Stimulated activated CD4-positive, alpha-beta T cell treated with anti-CD3 and anti-CD28 coated beads, Interleukin-15, amount 100 ng/mL, for 24 hours (primary cell): ENCODE measurements at places on chromosomes 3 and 15.
A peak's percentile ranks its signal among the peaks of the same experiment; 100 is the strongest.

- DNase-seq, result no peak
These were observed 1.7 kb upstream of the NME9 start for GRCh38 chr3:138331143-138331894.

- DNase-seq, result no peak
These were observed 31.4 kb downstream of the RAF1 start for GRCh38 chr3:12632523-12632922.

- DNase-seq, result no peak
These were observed 171.9 kb downstream of the FAM43A start for GRCh38 chr3:194857469-194858113.

GRCh38 chr3:64454179-64454578, 228.9 kb upstream of the PRICKLE2 start:
- no peak for DNase-seq

GRCh38 chr15:67945951-67946700, 106.3 kb upstream of the RNU6-1 start:
- DNase-seq, result no peak

DNA sequence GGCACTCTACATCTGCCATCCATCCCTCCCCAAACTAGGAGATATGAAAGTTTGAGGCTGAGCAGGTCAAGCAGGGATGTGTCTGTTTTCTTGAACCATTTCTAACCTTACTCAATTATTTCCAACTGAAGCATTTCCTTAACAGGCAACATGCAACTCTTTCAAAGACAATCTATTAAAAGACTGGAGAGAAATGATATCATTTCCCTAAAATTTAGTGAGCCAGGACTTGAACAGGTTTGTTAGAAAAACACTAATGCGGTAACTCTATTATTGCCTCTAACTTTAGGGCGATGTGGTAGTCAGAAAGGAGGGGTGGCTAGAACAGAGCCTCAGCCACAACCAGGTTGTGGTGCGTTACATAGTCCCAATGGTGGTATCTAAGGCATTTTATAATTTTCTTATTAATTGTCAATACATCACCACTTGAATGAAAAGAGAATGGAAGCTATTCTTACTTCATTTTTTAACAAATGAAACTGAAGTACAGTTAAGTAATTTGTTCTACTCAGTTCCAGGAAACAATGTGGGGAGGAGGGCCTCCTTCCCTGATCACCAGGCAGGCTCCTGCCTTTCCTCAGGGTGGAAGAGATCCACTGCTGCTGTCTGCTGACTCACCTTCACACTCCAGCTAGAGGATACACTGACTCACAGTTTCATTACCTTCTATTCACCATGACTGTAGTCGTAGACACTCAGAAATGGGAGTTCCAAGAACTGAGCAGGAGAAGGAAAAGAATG, 22.8 kb downstream of the MYO1E start:
- DNase-seq, result peak; percentile 53

GRCh38 chr3:3154879-3155610, 24.4 kb downstream of the CRBN start:
- no peak for DNase-seq

DNA sequence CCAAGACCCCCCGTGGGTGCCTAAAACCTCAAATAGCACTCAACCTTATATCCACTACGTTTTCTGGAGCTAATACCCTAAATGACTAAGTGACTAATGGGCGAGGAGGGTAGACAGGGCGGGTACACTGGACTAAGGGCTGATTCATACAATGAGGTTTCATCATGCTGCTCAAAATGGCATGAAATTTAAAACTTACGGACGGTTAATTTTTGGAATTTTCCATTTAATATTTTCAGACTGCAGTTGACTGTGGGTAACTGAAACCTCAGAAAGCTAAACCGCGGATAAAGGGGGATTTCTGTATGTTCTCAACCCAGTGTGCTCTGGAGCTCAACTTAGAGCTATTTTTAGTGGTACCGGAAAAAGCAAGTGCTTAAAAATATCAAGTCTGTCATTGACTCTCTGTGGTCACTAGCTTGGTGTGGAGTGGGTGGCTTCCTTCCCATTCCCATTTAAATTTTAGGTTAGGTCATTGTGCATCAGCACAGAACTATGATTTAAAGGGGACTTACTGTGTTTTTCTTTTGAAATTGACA, 72.9 kb downstream of the LRRC28 start:
- peak; percentile 12 for DNase-seq

DNA sequence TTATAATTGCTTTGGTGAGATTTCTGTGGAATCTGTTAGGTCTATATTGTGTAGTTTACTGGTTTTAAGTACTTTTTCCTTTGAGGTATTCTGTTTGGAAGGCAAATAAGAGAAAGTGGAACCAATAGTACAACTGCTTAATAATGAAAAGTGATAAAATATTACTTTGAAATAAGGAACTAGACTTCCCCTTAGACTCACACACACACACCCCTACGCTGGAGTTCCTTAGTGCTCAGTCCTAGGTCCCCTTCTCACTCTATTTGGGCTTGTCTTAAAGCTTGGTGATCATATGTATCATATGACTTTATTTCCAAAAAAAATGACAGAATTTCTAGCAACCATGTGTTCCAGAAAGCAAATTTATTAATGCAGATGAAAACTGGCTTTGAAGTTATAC, 494.0 kb upstream of the TGFBR2 start:
- DNase-seq, result no peak

DNA sequence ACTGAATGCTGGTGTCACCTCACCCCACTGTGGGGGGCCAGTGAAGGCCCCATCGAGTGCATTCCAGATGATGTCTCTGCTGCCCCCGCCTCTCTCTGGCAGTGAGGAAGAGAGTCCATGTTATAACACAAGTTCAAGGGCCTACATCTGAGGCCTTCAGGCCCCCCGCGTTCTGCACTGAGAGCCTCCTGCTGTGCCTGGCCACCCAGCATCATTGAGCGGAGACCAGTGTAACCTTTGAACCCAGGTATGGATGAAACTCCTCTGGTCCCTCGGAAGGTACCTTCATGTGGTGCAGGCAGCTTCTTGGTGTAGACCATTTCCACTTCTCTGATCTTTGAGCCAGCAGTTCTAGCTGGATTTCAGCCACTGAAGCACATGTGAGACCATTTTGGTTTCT, 324.9 kb downstream of the OCA2 start:
- no peak for DNase-seq

- DNase-seq, result no peak
These were observed 46.9 kb upstream of the UBE2Q2 start for GRCh38 chr15:75796321-75796720.

DNA sequence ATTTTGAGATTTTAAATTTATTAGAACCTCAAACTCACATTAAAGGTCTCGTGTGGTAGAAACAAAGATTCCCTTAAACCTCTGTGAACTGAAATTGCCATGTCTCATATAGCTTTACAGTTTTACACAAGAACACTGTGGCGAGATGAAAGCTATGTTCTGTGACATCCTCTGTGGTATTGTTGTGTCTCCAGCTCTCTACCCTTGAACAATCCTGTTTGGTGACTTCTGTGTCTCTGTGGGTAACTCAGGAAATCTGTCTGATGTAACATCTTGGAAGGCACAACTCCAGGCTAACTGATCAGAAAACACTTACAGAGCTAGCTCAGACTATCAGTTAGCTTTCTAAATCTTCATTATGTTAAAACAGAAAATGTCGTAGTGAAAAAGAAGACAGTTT, 318.8 kb upstream of the GBE1 start:
- DNase-seq, result no peak

GRCh38 chr3:14188041-14188754, 9.6 kb downstream of the LSM3 start:
- DNase-seq, result no peak

DNA sequence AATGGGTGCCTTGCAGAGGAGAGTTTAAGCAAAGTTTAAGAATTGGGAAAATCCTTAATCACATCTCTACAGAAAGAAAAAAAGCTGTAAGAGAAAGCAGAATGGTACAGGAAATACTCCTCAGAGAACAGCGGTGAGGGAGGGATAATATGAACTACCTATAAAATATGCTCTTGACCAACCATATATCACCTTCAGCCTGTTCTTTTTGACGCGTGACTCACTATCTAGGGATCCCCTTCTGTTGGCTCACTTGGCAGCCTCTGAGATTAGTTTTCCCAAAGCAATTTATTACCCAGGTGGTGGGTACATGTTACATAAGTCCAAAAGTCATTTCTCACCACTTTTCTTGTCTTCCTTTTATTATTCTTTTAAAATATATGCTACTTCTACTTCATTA, 97.7 kb downstream of the CNTN6 start:
- no peak for DNase-seq

DNA sequence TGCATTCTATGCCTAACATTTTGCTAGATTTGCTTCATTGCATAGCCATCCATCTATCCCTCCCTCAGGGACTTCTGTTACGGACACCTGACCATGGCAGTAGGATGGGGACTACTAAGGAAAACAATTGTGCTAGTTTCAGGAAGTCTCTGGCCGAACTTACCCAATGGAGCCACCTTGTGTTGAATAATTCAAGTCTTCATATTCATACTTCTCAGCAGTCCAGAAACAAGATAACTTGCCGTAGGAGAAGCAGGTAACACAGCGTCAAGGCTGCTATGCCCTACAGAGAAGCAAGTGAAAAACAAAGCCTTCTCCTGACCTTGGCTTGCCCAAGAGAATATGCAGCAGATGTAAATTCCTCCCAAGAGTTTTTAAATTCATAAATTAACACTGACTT, 685.3 kb downstream of the GRM7 start:
- no peak for DNase-seq

GRCh38 chr3:190169243-190169642, 48.5 kb upstream of the P3H2 start:
- DNase-seq, result no peak

DNA sequence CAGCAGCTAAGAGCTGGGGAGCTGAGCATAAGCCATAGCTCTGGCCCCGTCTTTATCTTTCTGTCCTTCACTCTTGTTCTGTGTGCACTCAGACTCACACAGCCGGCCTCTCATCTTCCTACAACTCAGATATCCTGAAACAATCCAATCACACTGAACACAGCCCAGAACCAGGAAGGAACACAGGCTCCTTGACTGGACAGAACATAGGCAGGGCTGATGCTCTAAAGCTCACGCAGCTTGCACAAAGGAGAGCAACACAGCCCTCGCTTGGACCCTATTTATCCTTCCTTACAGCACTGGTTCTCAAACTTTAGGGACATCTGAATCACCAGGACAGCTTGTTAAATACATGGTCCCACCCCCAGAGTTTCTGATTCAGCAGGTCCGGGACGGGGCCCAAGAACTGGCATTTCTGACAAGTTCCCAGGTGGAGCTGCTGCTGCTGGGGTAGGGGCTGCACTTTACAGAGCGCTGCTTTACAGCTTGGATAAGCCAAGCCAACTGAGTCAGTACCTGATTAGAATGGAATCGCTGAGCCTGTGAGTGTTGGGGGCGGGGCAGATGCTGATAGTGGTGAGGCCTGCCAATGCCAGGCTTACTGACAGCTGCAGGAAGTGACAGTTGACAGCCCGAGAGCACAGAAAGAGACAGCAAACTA, 65.1 kb downstream of the MRPL46 start:
- DNase-seq, result peak; percentile 44

GRCh38 chr3:50676031-50676705, 1.4 kb downstream of the DOCK3 start:
- no peak for DNase-seq

DNA sequence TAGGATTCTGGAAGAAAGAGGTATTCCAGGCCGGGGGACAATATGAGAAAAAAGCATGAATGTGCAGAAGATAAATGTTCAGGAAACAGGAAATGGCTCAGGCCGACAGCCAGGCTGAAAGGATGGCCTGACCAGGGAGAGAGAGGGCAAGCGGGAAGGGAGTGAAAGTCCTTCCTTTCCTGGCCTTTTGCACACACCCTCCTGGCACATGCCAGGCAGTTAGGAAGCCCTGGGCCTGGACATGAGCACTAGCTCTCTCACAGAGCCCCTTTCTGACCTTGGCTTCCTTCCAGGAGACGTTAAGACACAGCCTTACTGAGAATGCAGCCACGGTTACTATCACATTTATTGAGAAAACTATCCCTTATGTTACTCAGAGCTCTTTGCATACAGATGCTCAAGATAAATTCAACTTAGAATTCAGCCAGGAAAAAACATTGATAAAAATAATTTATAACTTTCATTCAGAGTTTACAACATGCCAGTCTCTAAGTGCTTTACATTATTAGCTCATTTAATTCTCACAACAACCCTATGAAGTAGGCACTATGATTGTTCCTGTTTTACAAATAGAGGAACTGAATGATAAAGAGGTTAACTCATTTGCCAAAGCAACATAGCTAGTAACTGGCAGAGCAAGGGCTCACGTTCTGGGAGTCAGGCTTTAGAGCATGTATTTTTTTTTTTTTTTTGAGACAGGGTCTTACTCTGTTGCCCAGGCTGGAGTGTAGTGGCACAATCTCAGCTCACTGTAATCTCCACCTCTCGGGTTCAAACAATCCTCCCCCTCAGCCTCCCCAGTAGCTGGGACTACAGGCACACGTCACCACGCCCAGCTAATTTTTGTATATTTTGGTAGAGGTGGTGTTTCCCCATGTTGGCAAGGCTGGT, 39.4 kb upstream of the SMAD3 start:
- DNase-seq, result no peak

DNA sequence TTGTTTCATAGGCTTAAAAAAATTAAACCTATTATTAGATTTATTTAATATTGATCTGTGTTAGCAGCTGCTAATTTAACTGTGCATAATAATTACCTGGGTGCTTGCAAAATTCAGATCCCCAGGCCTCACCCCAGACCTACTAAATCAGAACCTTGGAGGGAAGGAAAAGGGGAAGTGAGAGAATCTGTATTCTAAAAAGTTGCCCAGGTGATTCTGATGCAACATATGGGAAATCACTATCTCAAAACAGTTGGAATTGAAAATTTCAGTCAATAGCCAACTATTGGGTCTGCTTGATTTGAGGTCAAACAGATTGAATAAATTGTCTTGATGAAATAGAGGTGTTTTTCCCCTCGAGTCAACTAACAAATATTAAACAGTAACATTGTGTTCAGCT, 538.5 kb upstream of the ADAMTS9 start:
- no peak for DNase-seq

DNA sequence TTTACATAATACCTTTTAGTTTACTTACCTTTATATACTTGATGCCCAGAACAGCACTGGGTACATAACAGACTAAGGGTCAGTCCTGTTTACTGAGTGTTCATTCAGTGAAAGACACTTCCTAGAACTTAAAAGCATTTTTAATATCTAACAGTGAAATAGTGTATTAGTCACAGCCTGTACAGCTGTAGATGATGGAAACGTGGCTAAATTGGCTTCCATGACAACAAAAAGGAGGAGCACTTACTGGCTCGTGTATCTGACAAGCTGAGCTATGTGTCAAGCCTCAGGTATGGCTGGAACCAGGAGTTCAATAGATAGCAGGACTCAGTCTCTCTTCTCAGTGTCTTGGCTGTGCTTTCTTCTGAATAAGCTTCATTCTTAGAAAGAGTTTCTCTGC, 40.2 kb downstream of the CMTM8 start:
- no peak for DNase-seq

- DNase-seq, result peak; percentile 8
These were observed 205.9 kb downstream of the P3H2 start for GRCh38 chr3:189914799-189915198.

DNA sequence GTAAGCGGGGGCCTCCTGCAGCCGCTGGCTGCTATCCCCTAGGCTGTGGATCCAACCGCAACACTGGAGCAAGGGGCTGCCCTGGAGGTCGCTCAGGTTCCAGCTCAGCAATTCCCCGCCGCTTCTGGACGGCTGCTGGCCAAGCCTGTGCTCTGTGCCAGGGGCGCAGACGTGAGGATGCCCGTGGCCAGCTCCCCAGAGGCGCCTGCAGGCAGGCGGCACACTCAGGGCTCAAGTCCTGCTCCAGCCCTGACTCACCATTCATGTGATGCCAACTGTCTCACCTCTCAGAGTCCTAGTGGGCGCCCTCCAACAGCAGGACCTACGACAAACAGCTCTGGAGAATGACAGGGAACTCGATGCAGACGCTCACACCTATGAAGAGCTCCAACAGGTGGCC, 31.6 kb downstream of the KLHL25 start:
- no peak for DNase-seq
